ENCODE measurements at places on chromosomes 3 and 15.

DNA sequence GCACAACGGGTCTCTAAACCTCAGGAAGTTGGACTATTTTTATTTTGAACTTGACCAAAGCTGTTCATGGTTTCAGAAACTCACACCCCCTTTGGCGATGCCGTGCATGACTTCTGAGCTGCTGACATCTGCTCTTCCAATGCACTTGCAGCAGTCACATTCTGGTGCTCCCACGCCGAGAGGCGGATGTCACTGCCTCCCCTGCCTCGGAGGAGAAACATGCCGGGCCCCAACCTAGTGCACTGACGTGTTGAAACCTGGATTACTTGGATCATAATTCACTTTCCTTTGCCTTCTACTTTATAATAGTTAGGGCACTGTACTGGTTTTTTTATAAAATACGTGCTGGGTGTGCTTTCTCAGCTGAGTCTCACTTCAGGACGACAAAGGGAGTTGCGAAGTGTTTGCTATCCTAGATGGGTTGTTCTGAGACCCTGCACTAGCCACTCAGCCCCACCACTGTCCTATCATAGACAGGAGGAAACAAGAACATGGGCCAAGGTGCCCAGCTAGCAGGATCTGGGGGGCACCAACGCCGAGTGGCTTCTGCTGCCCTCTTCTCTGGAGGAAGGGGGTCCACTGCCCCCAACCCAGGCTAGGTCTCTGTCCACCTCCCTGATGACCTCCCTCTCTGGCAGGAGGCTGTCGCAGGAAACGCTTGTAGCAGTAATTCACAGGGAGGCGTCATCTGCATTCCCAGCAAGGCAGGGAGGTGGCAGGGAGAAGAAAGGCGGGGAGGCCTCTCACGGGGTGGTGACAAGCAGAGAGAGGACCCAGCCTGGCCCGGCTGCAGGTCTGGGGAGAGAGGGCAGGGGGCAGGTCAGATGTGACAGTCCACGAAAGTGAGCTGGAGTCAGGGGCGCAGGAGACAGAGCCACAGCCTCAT is 158.8 kb upstream of the IQSEC1 start:
- DNase-seq = no peak

- no peak for DNase-seq
Observed at GRCh38 chr3:147554332-147554731, 145.2 kb downstream of the ZIC1 start.

GRCh38 chr3:135491491-135492205 is 473.9 kb upstream of the PPP2R3A start:
- no peak for DNase-seq

GRCh38 chr15:73385205-73385604 is 16.4 kb upstream of the HCN4 start:
- no peak for DNase-seq

- no peak for DNase-seq
Observed at GRCh38 chr15:90638201-90638691, 78.9 kb upstream of the BLM start.

DNA sequence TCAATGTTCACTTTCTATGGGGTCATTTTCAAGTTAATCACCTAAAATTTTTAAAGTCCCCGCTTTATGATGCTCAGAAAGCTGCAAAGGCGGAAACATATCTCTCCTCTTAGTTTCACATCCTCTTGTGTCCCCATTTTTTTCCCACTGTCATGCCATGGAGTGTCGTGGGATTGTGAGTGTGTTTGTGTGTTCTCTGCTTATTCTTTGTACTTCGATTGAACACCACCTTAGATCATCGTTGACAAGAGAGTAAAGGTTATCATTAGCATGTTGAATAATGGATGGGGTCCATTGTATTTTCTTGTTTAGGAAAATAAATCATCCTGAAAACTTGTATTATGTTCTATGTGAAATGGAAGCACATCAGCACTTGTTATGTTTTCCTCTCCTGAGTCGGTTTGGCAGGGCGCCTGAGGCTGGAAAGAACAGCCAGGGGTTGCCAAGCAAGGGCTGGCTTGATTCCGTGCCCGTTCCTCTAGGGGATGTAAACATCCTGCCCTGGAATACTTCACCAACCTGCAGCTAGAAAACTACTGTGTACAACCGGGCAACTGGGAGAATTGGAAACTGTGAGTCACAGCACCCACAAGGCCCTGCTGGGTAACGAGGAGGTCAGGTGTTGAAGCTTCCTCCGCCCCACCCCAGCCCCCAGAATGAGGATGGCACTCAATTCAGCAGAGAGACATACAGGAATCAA is 67.2 kb downstream of the EIF4E3 start:
- DNase-seq = peak; percentile 16

- no peak for DNase-seq
Observed at GRCh38 chr3:11724615-11725339, 81.1 kb upstream of the VGLL4 start.

- DNase-seq = no peak
Observed at GRCh38 chr15:87493803-87494202, 762.7 kb downstream of the NTRK3 start.

DNA sequence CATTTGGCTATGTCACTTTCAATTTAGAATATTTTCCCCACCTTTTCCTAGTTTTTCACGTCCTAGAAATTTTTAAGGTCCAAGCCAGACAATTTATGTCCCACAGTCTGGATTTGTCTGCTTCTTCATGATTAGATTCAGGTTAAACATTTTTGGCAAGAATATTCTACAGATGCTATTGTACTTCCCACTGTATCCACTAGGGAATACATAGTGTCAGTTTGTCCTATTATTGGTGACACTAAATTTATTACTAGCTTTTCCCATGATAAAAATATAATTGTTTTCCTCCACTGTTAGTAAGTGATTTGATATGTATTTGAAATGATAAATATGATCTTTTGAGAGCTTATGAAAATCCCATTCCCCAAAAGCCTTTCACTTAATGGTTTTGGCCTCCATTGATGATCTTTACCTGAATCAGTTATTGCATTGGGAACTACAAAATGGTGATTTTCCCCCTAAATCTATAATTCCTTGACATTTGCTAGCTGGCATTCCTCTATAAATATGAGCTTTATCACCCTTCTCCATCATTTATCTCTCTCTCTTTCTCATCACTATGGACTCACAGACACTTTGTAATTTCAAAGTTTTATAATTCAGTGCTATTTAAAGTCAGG is 8.3 kb downstream of the ARL14 start:
- DNase-seq = no peak

GRCh38 chr3:129736070-129736469 is 129.6 kb upstream of the PLXND1 start:
- no peak for DNase-seq

DNA sequence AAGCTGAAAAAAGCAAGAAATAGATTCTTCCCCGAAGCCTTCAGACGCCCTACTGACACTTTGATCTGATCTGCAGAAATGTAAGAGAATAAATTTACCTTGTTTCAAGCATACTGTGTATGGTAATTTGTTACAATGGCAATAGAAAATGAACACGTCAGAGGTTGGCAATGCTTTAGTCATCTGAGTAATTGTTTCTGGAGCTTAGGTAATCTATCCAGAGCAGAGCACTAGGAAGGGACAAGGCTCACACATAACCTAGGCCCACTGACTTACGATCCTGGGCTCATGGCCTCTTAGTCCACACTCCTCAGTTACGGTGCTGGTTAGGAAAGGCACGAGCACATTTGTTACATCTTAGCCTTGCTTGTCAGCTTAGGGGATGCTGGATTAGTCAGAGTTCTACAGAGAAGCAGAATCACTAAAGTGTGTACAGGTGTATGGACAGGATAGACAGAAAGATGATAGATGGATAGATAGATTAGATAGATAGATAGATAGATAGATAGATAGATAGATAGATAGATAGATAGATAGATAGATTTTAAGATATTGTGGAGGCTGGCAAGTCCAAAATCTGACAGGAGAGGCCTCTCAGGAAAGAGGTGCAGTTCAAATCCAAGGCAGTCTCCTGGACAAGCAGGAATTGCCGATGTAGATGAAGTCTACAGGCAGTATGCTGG is 46.8 kb upstream of the TBC1D23 start:
- DNase-seq = no peak

DNA sequence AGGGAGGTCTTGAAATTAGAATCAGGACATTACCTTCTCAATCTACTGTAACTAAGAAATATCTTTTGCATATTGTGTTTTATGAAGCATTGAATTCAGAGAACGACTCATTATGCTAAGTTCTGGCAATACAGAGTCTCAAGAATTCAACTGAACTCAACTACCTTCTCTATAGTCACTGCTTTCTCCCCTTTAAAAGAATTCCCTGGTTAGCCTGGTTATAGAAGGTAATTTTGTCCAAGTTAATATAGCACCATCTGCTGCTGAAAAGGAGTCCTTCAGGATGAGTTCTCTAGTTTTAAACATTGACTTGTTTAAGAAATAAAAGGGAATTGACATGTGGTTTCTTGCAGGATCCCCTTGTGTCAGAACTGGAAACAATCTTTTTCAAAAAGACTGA is 60.2 kb downstream of the IL16 start:
- DNase-seq = no peak

- DNase-seq = no peak
Observed at GRCh38 chr3:30004481-30004880, 601.9 kb upstream of the TGFBR2 start.

GRCh38 chr15:85406916-85407315 is 26.5 kb downstream of the AKAP13 start:
- DNase-seq = no peak

- peak; percentile 10 for DNase-seq
Observed at GRCh38 chr3:50708620-50709019, 33.9 kb downstream of the DOCK3 start.

- no peak for DNase-seq
Observed at GRCh38 chr3:141998669-141999290, 122.3 kb downstream of the ATP1B3 start.

GRCh38 chr3:55164876-55165275 is 237.0 kb upstream of the LRTM1 start:
- DNase-seq = no peak

DNA sequence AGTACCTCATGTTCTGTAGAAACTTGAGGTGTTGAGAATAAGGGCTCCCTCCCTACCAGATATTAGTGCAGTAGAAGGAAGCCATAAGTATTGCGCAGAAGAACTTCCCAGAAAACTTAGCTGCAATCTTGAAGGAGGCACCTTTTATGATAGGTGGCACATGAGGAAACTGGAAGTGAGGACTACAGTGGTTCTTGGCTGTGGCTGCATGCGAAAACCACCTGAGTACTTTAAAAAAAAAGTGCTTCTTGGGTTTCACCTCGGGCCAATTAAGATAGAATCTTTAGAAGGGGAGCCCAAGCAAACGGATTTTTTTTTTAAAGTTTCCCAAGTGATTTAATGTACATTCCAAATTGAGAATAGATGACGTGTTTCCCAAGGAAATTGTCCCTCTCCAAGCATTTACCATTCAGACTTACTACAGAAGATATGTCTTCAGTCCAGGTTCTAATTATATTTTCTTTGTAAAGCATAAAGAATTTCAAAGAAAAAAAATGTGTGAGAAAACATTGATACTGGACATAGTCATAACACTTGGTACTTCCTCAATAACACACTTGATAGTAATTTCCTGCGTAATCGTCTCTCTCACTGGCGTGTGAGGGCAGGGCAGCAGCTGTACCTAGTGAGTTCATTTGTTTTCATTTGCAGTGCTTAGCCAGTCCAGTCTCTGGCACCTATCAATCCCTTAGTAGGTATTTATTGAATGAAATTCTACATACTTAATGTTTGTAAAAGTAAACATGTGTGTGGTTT is 12.3 kb upstream of the NR1I2 start:
- no peak for DNase-seq

DNA sequence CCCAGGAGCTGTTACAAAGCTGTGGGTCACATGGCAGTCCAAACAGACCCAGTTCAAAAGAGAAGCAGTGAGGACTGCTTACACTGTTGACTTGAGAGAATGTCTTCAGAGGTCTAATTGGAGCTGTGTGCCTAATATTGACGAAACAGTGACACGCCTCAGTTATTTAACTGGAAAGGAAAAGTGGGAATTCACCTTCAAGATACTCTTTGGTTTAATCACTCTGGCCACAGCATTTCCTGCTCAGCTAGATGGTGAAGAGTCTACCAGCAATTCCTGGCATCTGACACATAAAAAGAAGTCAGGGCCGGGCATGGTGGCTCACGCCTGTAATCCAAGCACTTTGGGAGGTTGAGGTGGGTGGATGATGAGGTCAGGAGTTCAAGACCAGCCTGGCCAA is 326.4 kb downstream of the SV2B start:
- DNase-seq = no peak

GRCh38 chr3:1987980-1988379 is 110.7 kb upstream of the CNTN4 start:
- DNase-seq = no peak

GRCh38 chr15:44101944-44102343 is 93.1 kb downstream of the FRMD5 start:
- no peak for DNase-seq

DNA sequence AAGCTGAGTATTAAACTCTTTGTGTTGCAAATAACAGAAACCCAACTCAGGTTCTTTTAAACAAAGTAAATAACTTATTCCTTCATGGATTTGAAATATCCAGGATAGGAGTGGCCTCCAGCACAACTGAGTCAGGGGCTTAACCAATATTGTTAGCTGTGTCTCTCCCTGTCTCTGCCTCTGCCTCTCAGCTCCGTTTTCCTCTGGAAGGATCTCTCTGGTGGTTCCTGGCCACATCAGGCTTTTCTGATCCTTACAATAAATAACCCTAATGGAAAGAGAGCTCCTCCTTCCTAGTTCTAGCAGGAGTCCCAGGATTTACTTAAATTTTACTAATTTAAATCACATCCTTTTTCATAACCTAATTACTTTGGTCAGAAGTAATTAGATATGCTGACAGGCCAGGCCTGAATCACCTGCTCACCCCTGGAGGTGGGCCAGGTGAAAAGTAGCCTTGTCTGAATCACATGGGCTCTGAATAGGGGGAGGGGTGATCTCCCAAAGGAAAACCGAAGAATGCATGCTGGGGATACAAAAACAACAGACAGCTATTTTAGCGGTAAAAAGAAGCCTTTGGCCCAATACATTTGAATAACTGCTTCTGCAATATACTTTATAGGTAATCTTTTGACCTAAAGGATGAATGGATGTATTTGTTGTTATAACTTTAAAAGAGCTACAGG is 75.4 kb downstream of the REC114 start:
- no peak for DNase-seq

DNA sequence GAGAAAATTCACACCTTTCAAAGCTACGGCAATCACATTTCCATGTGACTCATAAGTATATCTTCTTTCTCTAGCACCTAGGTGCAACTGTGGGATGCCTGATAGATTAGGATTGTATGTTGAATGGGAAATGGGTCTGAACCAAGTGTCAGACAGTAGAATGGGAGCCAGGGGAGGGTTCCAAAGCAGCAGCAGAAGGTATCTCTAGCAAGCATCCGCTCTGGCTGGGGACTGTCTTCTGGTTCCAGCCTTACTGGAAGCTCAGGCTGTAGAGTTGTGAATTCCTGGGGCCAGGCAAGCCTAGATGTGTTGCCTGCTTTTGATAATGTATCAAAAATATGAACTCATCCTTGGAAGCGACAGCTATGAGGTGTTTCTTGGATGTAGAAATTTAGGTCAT is 2.1 kb upstream of the CHL1 start:
- no peak for DNase-seq

DNA sequence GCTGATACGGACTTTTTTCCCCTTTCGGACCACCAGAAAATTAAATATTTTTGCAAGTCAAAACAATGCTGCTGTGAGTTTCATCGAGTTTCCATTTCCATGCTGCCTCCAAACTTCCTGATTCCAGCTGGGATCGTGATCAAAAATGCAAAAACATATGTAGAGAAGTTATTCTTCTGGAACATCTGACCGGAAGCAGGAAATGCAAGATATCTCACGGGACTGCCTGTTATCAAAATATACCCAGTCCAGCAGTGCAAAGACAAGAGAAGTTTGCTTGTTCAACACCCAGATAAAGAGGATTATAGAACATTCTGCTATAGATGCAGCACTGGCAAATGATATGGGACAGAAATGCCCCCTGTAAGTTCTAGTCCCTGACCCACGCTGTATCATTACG is 726.7 kb upstream of the NR2F2 start:
- DNase-seq = no peak
